ENCODE measurements at places on chromosomes 7 and 10.

DNA sequence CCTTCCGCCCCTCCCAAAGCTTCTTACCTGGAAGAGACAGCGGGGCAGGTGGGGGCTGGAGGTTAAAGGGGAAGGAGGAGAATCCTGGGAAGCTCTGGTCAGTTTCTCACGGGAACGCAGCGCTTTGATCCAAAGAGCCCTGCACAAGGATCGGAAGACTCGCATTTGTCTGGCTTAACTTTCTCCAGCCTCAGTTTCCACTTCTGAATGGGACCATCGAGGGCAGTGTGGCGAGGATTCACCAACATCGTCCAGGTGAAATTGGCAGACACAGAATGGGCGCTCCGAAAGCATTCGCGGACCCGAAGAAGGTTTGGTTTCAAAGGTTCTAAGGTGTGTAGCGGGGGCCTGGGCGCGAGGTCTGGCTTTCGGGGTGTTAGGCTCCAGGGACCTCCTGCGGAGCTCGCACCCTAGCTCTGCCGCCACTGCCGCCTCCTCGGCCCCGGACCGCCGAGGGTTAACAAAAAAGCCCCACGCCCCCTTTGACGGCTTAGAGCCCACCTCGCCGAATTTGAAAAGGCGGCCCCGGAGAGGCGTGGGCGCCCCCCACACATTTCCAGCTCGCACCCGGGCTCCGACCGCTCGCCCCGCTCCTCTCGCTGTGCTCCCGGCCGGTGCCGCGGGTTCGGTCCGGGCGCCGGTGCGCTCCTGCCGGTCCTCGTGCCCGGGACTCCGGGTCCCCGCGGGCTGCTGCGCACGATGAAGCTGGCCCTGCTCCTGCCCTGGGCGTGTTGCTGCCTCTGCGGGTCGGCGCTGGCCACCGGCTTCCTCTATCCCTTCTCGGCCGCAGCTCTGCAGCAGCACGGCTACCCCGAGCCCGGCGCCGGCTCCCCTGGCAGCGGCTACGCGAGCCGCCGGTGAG is at the start of gene COL26A1:
Gene COL26A1 (plus strand): TSS at position 542 of the 862 bp plus-strand sequence. CDS start 158 bp downstream, at position 700.
- peak; percentile 75 for DNase-seq

- no peak for DNase-seq
These were observed 450.2 kb upstream of the GALNT17 start for GRCh38 chr7:70681469-70682350.

DNA sequence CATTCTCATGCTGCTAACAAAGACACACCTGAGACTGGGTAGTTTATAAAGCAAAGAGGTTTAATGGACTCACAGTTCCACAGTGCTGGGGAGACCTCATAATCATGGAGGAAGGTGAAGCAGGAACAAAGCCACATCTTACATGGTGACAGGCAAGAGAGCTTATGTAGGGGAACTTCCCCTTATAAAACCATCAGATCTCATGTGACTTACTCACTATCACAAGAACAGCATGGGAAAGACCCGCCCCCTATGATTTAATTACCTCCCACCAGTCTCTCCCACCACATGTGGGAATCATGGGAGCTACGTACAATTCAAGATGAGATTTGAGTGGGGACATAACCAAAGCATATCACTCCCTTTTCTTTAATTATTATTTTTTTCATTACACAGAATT is 16.6 kb downstream of the COL28A1 start:
- DNase-seq: no peak

- no peak for DNase-seq
These were observed 183.3 kb downstream of the JAZF1 start for GRCh38 chr7:27997188-27997707.

- DNase-seq: no peak
These were observed 41.8 kb downstream of the CNNM1 start for GRCh38 chr10:99370993-99371392.

- DNase-seq: no peak
These were observed 819 bp downstream of the HYCC1 start for GRCh38 chr7:23012908-23013714.

DNA sequence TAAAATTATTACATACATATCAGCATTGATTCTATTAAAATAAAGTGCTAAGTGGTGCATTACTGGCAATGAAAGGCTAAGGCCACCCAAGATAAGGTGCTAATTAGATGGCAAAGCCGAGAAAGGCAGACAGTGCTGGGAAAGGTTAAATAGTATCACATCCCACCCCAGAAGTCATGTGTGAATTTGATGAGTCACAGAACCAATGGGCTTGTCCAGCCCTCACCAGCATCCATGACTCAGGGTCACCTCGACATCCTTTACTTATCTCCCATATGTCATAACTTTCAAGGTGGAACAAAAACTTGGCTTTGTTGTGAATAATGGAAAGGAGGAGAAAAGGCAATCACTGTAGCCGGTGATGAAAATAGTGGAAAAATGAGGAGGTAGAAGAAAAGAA is 459.1 kb downstream of the PLXNA4 start:
- DNase-seq: no peak

GRCh38 chr10:70052462-70053217 is at the start of gene MACROH2A2:
MACROH2A2 (plus strand) TSS chr10:70052846; CDS start chr10:70075659, 22,813 bp downstream.
- DNase-seq: peak; percentile 84

GRCh38 chr10:70776455-70777005 is 8.6 kb downstream of the TBATA start:
- no peak for DNase-seq

DNA sequence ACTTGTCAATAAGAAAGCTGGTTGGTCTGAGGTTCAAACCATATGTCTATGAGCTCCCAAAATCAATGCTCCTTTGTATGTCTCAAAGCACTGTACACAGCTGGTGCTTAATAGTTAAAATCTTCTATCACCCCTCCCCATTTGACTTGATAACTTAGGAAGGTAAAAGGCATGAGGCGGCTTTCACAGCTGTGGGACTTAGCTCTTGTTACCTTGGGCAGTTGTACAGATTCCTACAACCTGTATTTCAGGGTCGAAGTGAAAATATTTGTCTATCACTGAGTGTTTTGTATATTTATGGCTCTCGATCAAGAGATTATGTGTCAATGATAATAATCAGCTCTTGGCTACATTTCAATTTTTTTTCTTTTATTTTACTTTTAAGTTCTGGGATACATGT is 992 bp upstream of the KIFBP start:
- DNase-seq: no peak

- no peak for DNase-seq
These were observed 41.9 kb downstream of the DGKI start for GRCh38 chr7:137804836-137805235.

DNA sequence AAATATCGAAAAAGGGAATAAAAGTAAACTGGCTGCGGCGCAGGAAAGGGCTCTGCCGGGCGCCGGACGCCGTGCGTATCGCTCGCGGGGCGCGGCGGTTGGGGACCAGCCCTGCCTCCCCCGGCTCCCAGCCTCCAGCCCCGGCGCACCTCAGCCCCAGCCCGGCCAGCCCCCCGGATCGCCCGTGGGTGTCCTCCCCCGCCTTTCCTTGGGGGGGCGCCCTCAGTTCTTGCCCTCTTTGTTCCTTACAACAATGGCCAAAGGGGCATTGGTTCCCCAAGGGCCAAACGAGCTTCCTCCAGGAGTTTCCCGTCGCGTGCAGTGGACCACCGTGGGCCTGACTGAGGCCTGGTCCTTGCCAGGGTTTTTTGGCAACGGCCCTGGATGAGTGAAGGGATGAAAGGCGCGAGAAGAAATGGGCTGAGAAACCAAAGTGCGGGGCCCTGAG is 1.2 kb downstream of the MACROH2A2 start:
- peak; percentile 76 for DNase-seq

DNA sequence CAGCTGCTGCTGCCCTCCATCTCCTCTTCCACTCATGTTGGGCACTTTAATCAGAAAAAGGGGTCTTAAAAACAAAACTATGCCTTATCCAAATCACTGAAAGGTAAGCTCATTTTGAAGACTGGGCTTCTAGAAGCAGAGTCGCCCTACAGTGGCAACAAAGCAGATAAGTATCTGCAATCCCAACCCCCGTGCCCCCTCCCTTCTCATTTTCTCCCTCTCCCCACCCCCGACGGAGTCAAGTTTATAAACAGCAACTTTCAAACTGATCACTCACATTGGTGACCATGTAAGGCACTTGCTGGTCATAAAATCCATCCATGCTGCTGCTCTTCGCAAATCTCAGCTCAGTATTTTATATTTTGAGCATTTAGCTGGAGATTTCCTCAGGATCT is 738 bp downstream of the ETV1 start:
- no peak for DNase-seq

- DNase-seq: no peak
These were observed 19.3 kb downstream of the CACNB2 start for GRCh38 chr10:18159557-18159956.

DNA sequence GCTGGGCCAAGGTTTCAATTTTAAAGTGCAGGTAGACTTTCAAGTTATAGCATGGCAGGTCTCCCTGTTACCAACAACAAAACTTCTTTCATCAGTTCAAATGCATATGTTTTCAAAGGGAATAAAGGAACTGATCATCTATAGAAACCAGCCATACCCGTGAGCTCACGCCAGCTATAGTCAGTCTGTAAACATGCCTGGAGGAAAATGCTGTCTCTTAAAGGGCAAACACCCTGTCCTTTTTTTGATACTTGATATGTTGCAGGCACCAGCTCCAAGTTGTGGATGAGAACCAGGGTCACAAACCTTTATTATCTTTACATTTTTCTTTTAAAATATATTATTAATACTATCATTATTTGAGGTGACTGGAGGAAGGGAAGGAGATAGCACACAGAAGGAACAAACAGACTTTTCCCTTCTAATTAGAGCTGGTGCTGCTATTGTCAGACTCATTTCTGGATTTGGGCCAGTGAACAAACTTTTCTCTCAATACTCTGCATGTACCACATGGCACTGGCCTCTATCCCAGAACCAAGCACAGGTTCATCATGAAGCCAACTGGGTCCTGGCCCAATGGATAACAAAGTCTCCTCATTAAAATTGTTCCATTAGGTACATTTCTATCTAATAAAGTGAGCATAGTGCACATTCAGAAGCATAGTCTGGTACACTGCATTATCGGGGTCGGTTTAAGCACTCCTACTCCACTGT is 1102.4 kb downstream of the SORCS3 start:
- no peak for DNase-seq

- DNase-seq: no peak
These were observed 440 bp downstream of the CTNNA3 start for GRCh38 chr10:67695555-67695954.

DNA sequence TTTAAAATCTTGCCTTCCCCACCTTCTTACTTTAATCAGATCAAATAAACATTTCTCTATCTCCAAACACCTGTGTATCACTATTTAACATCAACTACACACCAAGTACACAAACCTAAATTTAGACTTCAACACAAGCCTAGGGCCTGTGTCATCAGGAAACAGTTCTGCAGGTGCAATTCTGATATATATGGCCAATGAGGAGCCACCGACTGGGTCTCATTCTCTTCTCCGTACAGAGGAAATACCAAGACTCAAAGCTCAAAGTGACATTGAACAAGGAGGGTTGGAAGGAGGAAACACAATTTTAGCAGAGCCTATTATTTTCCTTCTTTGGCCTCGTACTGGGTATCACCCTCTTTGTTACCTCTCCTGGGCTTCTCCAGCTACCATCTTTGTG is 152.6 kb upstream of the PRR15 start:
- DNase-seq: no peak

DNA sequence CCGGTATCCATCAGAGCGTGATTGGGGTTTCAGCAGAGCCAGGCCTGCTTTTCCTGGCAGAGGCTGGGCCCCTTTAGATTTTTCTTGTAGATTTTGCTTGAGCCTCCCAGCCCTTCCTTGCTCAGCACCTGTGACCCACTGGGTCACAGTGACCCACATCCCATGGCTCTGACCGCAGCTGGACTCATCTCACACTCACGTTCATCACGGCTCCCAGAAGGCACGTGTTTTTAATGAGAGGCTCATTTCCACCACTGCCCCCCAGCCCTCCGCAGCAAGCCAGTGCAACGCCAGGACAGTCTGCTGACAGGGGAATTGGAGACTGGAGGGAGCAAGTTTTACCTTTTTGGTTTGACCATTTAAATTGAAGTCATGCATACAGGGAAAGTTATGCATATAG is 155.7 kb downstream of the CUX1 start:
- DNase-seq: no peak

DNA sequence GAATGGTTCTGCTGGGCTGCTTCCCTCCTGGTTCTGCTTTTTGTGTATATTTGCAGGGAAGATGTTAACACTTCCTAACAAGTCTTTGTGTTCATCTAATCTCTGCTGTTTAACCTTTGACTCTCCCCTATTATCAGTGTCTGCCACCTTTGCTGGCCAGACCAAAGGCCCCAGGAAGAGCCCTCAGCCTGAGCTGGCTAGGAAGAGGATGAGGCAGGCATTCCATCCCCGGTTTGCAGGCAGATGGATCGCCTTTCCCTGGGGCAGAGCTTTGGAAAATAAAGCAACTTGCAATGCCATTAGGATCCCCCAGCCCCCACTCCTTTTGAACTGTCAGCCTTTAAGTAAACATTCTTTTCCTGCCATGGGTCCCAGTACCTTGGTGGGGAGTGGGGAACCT is 19.0 kb downstream of the DPCD start:
- DNase-seq: no peak

DNA sequence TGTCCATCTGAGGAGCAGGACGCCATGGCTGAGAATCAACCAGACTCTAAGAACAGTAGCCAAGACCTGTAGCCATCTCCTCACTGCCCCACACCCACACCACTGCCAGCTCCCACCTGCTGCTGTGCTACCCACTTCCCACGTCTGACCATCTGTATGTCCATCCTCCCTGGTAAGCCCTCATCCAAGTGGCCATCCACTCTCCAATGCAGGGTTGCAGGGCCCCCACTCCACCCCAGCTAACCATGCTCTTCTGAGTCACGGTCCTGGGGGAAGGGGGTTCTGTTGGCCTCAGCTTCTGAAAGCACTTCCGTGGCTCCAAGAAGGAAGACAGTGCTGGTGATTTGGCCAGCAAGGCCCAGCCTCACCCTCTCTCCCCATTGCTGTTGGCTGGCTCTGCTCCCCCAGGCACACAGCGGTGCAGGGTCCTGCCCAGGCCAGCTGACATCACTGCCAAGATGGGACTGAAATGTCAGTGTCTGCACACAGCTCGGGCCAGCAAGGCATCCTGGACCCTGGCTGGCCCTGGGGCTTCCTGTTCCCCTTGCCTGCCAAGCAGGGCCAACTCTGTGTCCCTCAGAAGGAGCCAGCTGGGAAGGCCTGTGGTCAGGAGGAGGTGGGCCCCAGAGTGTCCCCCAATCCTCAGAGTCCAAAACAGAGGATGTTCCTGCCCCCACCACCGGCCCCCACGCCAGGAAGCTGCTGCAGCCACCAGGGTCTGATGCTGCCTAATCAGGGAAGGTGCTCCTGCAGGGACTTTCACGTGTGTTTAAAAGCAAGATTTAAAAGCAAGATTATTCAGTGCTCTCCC is 17.5 kb downstream of the RASGEF1A start:
- DNase-seq: peak; percentile 42

DNA sequence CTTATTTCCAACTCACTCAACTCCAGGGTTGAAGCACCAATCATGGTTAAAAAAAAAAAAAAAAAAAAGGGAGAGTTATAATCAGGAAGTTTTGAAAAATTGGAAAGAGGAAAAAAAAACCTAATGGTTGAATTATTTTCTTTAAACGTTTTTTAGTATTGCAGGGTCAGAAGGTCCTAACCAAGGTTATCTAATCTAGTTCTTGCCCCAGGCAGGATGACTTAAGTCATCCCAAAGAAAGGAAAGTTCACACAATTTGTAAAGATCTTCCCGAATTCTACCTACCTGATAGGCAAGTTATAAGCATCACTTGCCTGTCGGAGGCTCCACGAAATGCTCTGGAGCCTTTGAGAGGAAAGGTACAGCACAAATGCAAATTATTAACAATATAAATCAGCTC is 208.1 kb upstream of the PLXNA4 start:
- no peak for DNase-seq
